PC-9 (cell line): ENCODE measurements at places on chromosomes 6 and 20.

- H3K36me3 ChIP-seq: no peaks in the 10 kb centered on the region
- DNase-seq: no peak
- H3K27me3 ChIP-seq: no peaks in the 10 kb centered on the region
- H3K4me1 ChIP-seq: no peaks in the 10 kb centered on the region
- no peak overlapping the region for H3K27ac ChIP-seq
Measured at GRCh38 chr6:154986787-154987235, 8.3 kb upstream of the TIAM2 start.

- H3K4me3 ChIP-seq: no peak overlapping the region
- H3K36me3 ChIP-seq: no peaks in the 10 kb centered on the region
- no peaks in the 10 kb centered on the region for H3K27me3 ChIP-seq
- peak; percentile 36 for DNase-seq
- H3K4me1 ChIP-seq: 0 out of 2 replicates have a peak, but pooled peaks cover 4% of the 10 kb centered on the region
- no peak overlapping the region for H3K27ac ChIP-seq
Measured at GRCh38 chr6:22471132-22471690, 98.2 kb upstream of the HDGFL1 start.

DNA sequence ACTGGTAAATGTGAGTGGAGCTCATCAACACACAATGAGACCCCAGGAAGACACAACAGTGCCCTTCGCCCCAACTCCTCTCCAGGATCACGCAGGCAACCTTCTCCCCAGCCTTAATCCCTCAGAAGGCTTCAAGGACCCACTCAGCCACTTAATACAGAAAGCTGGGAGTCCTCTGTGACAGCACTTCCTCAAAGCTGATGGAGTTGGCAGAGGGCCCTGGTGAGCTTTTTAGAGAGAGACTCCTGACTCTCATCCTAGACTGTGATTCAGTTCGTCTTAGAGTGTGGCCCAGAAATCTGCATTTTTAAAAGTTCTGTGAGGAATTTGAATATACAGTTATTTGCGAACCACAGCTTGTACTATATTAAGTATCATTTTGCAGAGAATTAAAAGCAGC lies 187.7 kb downstream of the UST start:
- H3K27me3 ChIP-seq: no peaks in the 10 kb centered on the region
- H3K36me3 ChIP-seq: no peaks in the 10 kb centered on the region
- no peak for DNase-seq
- H3K27ac ChIP-seq: no peak overlapping the region

- H3K27ac ChIP-seq: no peak overlapping the region
- no peaks in the 10 kb centered on the region for H3K36me3 ChIP-seq
- no peak overlapping the region for H3K4me3 ChIP-seq
- H3K4me1 ChIP-seq: no peaks in the 10 kb centered on the region
- DNase-seq: no peak
Measured at GRCh38 chr20:9163251-9163650, 94.4 kb downstream of the PLCB4 start.

DNA sequence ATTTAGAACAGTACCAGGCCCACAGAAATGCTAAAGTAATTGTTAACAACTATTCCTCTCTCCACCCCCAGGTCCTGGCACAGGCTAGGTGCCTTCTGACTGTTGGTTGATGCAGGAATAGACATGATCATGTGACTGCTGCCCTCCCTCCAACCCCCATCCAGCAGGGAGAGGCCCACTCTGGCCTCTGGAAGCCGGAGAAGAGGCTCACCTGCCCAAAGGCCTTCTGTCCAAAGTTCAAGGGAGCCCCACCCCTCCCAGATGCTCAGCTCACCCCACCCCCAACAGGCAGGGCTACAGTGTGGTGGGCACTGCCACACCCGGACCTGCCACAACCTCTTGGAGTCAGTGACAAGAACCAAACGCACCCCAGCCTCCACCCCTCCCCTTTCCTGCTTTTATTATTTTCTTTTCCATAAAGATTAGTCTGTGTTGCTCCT lies 26.9 kb upstream of the FOXP4 start:
- H3K27me3 ChIP-seq: no peaks in the 10 kb centered on the region
- DNase-seq: no peak
- H3K4me1 ChIP-seq: no peaks in the 10 kb centered on the region
- no peak overlapping the region for H3K4me3 ChIP-seq
- H3K27ac ChIP-seq: no peak overlapping the region

DNA sequence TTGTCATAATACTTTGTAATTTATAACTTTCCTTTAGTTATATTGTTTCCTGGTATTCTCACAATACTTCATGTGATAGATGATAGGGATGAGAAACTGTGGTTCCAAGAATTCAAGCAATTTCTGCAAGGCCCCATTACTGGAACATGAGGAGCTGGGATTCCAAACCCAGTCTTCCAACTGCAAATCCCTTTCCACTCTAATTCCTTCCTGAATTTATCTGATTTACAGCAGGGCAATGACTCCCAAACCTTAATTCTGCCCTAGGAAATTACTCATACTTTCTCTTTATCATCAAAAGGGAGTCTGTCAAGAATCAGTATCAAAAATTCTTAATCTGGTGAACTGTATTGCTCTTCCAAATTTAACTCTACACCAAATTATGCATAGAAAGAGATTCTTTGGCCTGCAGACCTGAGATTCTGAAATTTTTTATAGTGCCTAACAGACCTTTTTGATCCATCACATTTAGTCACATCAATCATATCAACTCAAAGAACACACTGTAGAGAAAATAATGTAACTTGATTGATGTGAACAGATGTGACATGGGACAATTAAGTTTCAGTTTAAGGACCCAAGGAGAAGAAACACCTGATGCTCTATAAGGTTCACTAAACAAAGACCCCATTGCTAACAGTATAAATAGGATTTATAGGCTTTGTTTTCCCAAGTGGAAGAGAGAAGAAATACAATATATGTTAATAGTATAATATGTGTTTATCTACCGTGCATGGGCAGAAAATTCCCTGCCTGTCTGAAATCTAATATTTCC lies 41.5 kb upstream of the GJA1 start:
- no peaks in the 10 kb centered on the region for H3K36me3 ChIP-seq
- no peak for DNase-seq
- no peaks in the 10 kb centered on the region for H3K4me1 ChIP-seq
- no peaks in the 10 kb centered on the region for H3K27me3 ChIP-seq

GRCh38 chr6:151627689-151628444 lies 134.1 kb downstream of the CCDC170 start:
- no peaks in the 10 kb centered on the region for H3K27me3 ChIP-seq
- H3K4me3 ChIP-seq: peak overlapping the region; percentile 33; the same call in 1 of the 2 replicates
- no peaks in the 10 kb centered on the region for H3K36me3 ChIP-seq
- H3K4me1 ChIP-seq: peaks cover 17% of the 10 kb centered on the region

- DNase-seq: no peak
- H3K27me3 ChIP-seq: no peaks in the 10 kb centered on the region
- H3K4me3 ChIP-seq: peak overlapping the region; percentile 12; the same call in 1 of the 2 replicates
- peaks cover 35% of the 10 kb centered on the region for H3K4me1 ChIP-seq
- peak overlapping the region; percentile 72 for H3K27ac ChIP-seq
Measured at GRCh38 chr6:158475344-158476302, 84.3 kb upstream of the TMEM181 start.

DNA sequence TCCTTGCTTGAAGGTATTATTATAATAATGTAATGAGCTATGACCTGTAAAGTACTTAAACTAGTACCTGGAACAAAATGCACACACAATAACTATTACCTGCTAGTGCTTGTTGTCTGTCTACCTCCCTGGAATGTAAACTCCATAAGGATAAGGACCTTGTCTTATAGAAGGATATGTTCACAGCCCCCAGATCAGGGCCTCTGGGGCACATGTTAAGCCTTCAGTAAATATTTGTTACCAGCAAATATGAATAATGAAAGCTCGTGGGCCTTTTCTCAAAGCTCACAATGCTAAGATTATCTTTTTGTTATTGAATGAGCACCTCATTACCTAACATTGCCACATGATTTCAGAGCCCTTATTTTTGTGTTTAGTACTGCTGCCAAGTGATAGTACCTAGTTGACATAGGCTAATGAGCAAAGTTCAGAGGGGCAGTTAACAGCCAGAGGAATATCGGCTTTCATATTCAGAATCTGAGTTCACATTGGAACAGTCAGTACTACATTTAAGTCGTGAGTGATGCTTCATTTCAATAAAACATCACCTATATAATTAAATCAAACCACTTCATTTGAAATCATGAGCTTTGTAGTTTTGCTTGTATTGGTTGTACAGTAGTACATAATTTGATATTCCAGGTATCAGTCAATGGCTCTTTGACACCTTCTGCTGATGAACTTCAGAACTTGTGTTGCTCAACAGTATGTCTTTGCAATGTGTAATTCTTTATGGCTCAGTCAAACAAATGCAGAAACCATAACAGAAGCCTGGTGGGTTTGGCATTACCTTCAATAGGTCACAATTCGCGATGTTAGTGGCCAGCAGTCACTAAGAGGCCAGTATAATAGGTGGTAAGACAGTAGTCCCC lies 11.8 kb upstream of the SMLR1 start:
- no peaks in the 10 kb centered on the region for H3K27me3 ChIP-seq
- DNase-seq: no peak

DNA sequence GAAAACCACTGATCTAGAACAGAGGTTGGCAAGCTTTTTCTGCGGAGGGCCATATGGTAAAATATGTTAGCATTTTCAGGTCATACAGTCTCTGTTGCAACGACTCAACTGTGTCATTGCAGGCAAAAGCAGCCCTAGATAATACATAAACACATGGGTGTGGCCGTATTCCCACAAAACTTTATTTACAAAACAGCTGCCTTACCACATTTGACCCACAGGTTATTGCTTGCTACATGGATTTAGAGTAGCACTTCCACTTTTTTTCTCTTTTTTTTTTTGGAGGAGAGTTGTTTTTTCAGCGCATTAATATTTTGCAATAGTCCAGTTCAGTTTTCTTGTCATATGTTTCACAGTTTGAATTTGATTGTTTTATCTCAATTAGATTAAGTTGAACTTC lies 2.5 kb upstream of the IGF2R start:
- no peak overlapping the region for H3K27ac ChIP-seq
- no peak overlapping the region for H3K4me3 ChIP-seq
- peaks cover 13% of the 10 kb centered on the region for H3K4me1 ChIP-seq
- DNase-seq: no peak
- no peaks in the 10 kb centered on the region for H3K36me3 ChIP-seq
- H3K27me3 ChIP-seq: no peaks in the 10 kb centered on the region; the same call in 1 of the 2 replicates

DNA sequence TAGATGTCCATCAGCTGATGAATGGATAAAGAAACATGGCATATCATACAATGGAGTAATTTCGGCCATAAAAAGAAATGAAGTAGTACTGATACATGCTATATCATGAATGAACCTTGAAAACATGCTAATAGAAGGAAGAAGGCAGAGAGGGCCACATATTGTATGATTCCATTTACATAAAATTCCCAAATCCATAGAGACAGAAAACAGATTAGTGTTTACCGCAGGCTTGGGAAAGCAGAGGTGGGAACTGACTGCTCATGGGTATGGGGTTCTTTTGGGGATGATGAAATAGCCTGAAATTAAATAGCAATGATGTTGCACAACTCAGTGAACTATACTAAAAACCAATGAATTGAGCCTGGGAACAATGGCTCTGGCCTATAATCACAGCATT lies 58.3 kb downstream of the SERAC1 start:
- no peak overlapping the region for H3K4me3 ChIP-seq
- no peak overlapping the region for H3K27ac ChIP-seq
- no peaks in the 10 kb centered on the region for H3K36me3 ChIP-seq
- no peaks in the 10 kb centered on the region for H3K4me1 ChIP-seq

GRCh38 chr6:43588194-43588593 lies 12.2 kb downstream of the POLH start:
- H3K4me1 ChIP-seq: no peaks in the 10 kb centered on the region
- no peak overlapping the region for H3K27ac ChIP-seq
- H3K36me3 ChIP-seq: peaks cover 3% of the 10 kb centered on the region
- DNase-seq: no peak

DNA sequence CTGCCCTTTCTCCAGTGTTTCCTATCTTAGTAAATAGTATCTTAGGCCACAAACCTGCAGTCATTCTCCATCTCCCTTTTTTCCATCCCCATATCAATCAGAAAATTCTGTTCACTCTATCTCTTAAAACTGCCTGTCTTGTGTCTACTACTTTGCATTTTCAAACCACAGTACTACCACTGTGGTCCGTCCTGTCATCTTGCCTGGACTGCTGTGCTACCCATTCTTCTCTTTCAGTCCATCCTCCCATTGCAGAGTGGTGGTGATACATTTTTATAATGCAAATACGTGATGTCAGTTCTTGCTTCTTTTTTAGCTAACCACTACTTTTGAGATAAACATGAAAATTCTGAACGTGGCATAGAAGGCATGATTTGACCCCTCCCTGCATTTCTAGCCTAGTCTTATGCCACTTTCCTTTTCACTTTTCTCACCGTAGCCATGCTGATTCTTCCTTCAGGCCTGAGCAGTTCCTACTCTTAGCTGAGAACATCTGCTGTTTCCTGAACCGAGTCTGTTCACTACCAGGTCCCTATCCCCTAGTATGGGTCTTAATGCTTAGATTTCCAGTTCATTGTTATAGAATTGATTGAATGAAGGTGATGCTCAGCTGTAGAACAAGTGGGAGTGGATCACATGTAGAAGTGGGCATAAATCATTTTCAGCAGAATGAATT lies 13.8 kb downstream of the TBPL1 start:
- no peaks in the 10 kb centered on the region for H3K27me3 ChIP-seq
- H3K36me3 ChIP-seq: no peaks in the 10 kb centered on the region

DNA sequence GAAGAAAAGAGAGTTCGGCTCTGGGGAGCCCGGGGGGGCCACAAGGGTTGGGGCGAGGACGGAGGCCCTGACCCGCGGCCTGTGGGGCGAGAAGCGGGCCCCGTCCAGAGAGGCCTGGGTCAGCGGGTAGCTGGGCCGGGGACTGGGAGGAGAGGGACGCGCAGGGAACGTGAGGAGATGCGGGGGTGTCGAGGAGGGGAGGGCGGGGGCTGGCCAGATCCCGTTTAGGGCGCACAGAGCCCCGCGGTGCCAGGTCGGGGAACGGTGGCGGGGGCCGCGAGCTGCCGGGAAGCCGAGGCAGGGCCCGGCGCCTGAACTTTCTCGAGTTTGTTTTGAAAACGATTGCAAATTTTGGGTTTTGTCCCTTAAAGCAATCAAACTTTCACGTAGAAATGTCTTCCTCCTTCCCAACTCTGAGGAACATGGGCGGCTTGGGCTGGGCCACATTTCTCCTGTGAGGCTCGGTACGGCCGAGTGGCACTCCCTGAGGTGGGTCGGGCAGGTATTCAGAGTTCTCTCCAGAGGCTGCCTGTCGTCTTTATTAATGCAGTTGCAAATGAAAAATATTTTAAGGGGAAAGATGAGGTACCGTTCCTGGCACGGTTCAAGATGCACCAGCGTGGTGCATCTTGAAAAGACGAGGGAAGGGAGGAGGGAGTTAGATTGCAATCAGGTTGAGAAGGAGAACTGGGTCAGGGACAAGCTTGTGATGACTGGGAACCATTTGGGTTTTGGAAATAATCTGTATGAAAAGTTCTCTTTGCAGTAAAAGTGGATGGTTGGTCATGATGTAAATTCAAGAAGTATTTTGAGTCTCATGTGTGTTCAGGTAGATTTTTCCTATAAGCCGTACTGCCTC lies 972 bp downstream of the RNF8 start:
- no peak overlapping the region for H3K27ac ChIP-seq
- peaks cover 9% of the 10 kb centered on the region for H3K4me1 ChIP-seq
- peak overlapping the region; percentile 66 for H3K4me3 ChIP-seq
- DNase-seq: no peak
- no peaks in the 10 kb centered on the region for H3K27me3 ChIP-seq
- no peaks in the 10 kb centered on the region for H3K36me3 ChIP-seq

- H3K4me3 ChIP-seq: peak overlapping the region; percentile 2; the same call in 1 of the 2 replicates
- peak; percentile 75 for DNase-seq
- no peaks in the 10 kb centered on the region for H3K27me3 ChIP-seq
- H3K36me3 ChIP-seq: no peaks in the 10 kb centered on the region
- peaks cover 51% of the 10 kb centered on the region for H3K4me1 ChIP-seq
Measured at GRCh38 chr6:118705544-118706491, 54.4 kb upstream of the CEP85L start.
